ENCODE measurements at places on chromosomes 3 and 15. TPM values are rescaled to one million over a fixed set of nuclear protein-coding genes. Genes with fewer than 3 reads are reported as not detected.

GXYLT2 gene
- total RNA-seq, result 33.9 TPM

WWTR1 gene
- total RNA-seq, result 92.8 TPM

NIT2 gene
- 15.1 TPM for total RNA-seq

SCAANT1 gene
- total RNA-seq, result not detected

FBXO40 gene
- total RNA-seq, result 0.22 TPM

CLDN1 gene
- 9.4 TPM for total RNA-seq

RTP1 gene
- total RNA-seq, result not detected

WDR6 gene
- 154 TPM for total RNA-seq

FBXL2 gene
- 30.1 TPM for total RNA-seq

ZDHHC19 gene
- total RNA-seq, result not detected

ACAP2 gene
- total RNA-seq, result 196 TPM

OR5K2 gene
- not detected for total RNA-seq

GOLGA6L7 gene
- not detected for total RNA-seq

RPP25 gene
- 4.2 TPM for total RNA-seq

TRIM42 gene
- total RNA-seq, result not detected

FAM174B gene
- total RNA-seq, result 33.9 TPM

STRA6 gene
- 17.3 TPM for total RNA-seq

CD200 gene
- total RNA-seq, result 35.0 TPM

PRR20G gene
- not detected for total RNA-seq

CAPN3 gene
- total RNA-seq, result 28.4 TPM

TIMP4 gene
- total RNA-seq, result 3.1 TPM

NOX5 gene
- 0.55 TPM for total RNA-seq

CPN2 gene
- total RNA-seq, result not detected

HCLS1 gene
- total RNA-seq, result 7.0 TPM

ERC2 gene
- total RNA-seq, result 24.2 TPM

DCP1A gene
- 31.5 TPM for total RNA-seq

SLC9A9 gene
- total RNA-seq, result 23.5 TPM

RBP2 gene
- not detected for total RNA-seq

NEK10 gene
- total RNA-seq, result 6.2 TPM

PIF1 gene
- 5.7 TPM for total RNA-seq
